Caudate nucleus (tissue), 63 donors: ENCODE measurements at places on chromosomes 2 and 18.

GRCh38 chr2:7419814-7420311 lies 502.7 kb downstream of the RNF144A start:
- DNase-seq = no peak

DNA sequence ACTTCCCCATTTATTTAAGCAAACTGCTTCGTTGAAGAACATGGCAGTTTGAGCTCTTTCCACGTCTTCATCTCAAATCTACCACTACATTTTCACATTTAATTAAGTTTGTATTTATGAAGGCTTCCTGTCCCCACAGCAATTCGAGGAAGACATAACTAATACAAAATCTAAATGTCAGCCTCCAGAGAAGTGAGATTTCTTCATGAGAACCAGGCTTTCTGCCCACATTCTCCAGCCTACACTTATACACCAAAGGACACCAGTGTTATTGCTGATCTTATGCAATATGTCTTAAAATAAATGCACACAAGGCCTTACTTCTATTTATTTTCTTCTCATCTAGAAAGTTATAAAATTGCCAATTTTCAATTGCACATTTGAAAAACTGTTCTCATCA lies 1209.3 kb upstream of the FAM98A start:
- no peak for DNase-seq

DNA sequence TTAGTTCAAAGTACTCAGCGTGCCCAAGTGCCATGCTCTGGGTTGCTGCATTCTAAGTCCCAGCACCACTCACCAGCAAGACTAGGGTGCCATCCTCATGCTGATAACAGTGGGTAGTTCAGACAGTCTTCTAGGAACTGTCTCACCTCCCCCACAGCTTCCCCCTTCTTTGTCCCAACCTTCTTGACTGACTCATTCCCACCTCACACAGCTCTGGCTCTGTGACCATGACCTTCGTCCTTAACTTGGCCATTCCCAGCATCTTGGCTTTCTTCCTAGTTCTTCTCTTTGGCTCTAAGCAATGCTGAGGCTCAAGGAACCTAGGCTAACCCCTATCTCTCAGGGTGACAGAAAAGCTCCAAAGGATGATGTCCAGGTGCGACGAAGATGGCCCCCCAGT lies 20.0 kb upstream of the CXCR4 start:
- no peak for DNase-seq

GRCh38 chr2:149579972-149580882 lies 7.3 kb downstream of the MMADHC start:
- no peak for DNase-seq

- DNase-seq = peak; percentile 19
Measured at GRCh38 chr2:3423492-3424170, 44.1 kb downstream of the TRAPPC12 start.

DNA sequence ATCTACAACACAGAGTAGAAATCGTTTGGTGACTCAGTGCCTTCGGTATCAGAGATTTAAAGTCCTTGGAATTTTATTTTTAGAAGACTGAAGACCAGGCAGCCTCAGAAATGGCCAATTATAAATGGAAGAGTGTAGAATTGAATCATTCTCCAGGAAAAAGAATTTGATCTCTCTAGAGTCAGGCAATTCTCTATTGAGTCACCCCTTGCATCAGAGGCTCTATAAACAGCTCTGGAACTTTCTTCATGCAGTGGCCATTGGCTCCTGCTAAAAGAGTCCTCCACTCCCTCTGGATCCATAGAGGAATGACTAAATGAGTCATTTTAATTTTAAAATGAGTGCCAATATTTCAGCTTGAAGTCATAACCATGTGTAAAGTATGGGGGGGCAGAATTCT lies 816.2 kb downstream of the TDRD15 start:
- no peak for DNase-seq

- peak; percentile 66 for DNase-seq
Measured at GRCh38 chr2:227238238-227239237, 74.1 kb downstream of the COL4A3 start.

GRCh38 chr2:40242315-40242714 lies 209.6 kb downstream of the SLC8A1 start:
- no peak for DNase-seq

GRCh38 chr2:202109737-202110184 lies 36.7 kb downstream of the KIAA2012 start:
- DNase-seq = no peak

DNA sequence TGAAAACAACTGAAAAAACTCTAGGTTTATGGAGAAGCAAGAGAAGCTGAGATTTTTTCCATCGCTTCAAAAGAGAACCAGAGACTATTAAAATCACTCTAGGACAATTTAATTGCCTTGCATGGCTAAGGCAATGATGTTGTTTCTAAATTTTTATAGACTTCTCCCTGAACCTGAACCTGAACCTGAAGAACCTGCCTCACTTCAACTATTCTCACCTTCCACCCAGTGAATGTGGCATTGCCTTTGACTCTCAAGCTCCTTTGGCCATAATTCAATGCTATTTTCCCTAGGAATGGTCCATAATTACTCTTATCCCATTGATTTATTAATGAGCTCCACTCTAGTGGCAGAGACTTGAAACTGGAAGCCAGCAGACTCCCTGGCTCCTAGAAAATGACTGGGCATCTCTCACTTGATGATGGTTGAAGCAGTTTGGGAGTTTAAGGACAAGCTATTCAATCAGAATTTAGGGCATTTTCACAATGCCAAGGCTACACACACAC lies 303.8 kb upstream of the UBE2E3 start:
- DNase-seq = no peak

DNA sequence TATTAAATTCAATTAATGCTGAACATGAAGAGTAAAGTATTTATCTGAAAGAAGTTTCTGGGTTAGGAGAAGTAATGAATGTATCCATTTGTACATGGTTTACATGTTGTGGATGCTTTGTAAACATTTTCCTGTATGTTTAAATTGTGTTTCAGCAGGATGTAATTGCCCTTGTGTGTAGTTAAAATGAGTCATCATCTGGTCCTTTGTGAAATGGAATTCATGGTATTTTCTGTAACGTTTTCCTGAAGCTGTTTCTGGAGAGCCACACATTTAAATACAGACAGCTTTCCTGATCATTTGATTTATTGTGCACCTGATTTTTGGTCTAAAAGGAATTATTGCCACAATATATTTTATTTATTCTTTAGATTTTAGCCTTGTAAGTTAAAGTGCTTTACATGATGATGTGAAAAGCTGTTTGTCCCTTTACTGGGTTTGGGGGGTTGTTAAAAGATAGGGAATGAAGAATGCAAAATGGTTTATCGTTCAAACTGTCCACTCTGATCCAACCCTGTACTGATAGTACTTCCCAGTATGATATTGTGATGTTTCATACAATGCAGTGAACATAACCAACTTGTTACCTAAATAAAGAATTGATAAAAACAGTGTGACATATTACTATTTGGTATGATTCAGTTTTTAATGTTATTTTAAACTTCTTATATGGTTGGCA lies 41.7 kb upstream of the SLC3A1 start:
- DNase-seq = no peak

DNA sequence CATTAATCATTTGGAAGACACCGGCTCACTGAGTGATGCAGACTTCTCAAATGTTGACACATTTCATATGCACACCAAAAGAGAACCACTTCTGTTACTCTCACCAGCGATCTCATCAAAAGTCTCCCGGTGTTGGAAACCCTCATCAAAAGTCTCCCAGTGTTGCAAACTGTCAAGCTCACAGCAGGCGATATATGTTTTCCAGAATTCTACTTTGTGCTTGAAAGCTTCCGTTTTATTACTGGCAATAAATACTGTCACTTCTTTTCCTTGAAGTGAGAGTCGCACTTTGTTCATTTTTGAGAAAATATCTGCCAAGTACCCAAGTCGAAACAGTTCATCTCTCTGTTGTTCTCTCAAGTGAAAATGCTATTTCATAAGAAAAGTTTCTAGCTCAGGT lies 20.5 kb downstream of the MLPH start:
- no peak for DNase-seq

DNA sequence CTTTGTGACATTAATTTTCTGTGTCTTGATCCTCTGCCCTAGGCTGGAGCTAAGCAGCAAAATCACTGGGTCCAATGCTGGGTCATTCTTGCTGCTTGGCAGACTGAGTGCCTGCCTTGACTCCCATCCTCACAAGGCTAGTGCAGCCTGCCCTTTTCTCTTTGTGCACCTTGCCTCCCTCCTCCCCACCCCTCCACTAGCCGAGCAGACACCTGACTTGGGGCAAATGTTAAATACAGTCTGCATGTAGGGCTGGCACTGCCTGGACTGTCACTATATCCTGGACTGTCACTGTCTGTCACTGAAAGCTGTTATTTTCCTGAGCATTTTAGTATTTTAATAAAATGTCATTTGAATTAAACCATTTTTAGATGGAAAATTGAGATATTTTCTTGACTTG lies 33.4 kb downstream of the MAPRE2 start:
- no peak for DNase-seq

GRCh38 chr2:237486334-237486818 lies 675 bp upstream of the MLPH start:
- no peak for DNase-seq

DNA sequence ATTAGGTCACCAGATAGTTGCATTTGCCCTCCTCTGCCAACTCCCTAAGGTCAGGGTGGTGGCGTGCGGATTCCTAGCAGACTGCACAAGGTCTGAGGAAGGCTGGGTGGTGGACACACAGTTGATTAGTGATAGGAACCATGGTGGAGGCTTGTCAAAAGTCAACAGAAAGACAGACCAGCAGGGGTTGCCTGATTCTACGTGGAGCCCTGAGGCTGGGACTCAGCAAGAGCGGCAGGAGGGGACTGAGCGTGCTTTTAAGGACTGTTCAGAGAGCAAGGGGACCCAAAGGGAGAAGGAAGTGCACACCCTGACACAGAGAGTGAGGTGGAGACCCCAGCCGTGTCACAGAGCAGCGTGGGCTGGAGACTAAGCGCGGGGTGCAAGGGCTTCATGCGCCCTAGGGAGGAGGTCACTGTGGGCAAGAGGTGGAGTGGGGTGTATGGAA lies 513.2 kb downstream of the RNF144A start:
- DNase-seq = no peak

- no peak for DNase-seq
Measured at GRCh38 chr2:143688248-143688647, 559.0 kb downstream of the ARHGAP15 start.

DNA sequence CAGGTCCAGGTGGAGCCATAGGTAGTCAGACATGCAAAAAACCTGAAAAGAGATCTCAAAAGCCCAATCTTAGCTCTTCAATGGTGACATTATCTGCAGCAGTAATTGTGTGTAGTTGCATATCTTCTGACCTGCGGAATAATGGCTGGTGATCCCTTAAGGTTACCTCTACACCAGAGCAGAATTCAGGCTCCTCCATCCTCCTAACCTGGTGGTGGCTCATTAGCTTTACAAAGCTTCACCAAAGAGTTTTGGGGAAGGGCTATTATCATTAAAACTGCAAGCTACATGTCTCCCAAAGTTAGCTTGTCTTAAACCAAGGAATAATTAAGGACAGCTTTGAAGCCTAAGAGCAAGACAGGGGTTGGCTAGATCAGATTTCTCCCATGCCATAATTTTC lies 42.6 kb upstream of the CHST9 start:
- no peak for DNase-seq

DNA sequence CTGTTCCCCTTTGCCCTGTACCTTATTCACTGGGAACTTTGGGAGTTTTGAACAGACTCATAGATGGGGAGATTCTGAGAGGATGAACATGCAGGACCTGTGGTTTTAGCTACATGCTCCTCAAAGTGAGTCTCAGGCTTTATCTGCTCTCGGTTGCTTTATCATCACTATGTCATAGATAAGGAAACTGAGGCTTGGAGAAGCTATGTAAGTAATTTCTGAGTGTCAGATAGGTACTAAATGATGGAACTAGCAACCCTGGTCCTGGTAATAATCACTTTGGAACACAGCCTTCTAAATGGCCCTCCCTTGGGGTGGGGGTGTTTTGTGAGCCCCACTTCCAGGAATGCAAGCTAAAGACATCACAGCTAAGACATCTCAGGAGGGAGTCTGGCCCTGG lies 186.2 kb upstream of the MEX3C start:
- DNase-seq = no peak
